Mesothelial cell of epicardium (in vitro differentiated cells): ENCODE measurements at places on chromosomes 7 and 10.

DNA sequence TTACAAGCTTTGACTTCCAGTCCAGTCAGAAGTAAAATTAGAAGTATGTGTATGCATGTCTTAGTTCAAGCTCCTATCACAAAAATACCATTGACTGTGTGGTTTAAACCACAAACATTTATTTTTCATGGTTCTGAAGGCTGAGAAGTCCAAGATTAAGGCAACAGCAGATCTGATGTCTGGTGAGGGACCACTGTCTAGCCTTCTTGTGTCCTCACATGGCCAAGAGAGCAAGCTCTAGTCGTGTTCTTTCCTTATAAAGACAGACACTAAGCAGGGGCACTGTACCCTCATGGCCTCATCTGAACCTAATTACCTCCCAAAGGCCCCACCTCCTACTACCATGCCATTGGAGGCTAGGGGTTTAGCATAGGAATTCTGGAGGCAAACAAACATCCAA, 41.3 kb upstream of the ARL4A start:
- DNase-seq: no peak

DNA sequence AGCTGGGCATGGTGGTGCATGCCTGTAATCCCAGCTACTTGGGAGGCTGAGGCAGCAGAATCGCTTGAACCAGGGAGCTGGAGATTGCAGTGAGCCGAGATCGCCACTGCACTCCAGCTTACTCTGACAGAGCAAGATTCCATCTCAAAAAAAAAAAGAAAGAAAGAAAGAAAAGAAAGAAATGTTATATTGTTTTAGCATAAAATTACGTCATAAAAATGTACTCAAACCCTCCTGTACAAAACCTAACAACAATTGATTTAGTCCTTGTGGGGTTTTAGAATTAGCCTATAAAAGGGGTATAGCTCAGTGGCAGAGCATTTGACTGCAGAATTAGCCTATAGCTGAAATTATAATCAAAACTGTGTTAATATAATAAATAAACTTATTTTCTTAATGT, 27.9 kb downstream of the PIK3AP1 start:
- no peak for DNase-seq

DNA sequence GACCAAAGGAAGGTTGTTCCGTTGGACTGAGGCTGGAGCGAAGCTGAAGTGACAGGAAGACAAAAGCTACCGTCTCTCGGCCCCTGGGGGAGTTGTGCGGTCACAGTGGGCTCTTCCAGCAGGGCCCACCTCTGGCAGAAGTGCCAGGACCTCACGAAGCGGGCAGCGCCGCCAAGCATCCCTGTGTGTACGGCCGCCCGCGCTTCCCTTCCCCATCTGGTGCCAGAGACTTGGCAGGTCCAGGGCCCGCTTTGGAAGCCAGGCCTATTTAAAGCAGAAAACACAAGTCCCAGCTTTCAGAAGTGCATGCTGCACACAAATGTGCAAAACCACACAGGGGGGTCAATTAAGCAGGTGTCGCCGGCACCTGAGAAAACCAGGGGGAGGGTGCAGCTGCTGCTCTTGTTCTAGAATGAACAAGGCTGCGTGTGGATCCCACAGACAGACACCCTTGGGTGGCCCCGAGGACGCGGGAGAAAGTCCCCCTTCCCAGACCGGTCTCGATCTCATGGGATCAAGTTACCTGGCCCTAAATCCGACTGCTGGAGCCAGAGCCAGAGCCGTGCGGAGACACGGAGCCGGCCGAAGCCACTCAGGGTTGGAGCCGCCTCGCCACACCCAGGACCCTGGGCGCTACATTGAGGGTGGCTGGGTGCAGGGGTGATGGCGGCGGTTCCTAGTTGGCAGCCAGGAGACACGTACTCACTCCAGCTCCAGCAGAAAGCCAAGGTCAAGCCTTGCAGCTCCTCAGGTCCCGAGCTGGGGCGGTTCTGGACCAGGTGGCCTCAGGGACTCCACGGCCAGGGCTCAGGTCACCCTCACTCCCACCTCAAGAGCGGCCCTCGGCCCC, 51.8 kb upstream of the PPP2R2D start:
- no peak for DNase-seq

- no peak for DNase-seq
Observed at GRCh38 chr7:92058040-92058439, 76.2 kb downstream of the CYP51A1 start.

- no peak for DNase-seq
Observed at GRCh38 chr10:28561531-28561930, 28.6 kb downstream of the WAC start.

DNA sequence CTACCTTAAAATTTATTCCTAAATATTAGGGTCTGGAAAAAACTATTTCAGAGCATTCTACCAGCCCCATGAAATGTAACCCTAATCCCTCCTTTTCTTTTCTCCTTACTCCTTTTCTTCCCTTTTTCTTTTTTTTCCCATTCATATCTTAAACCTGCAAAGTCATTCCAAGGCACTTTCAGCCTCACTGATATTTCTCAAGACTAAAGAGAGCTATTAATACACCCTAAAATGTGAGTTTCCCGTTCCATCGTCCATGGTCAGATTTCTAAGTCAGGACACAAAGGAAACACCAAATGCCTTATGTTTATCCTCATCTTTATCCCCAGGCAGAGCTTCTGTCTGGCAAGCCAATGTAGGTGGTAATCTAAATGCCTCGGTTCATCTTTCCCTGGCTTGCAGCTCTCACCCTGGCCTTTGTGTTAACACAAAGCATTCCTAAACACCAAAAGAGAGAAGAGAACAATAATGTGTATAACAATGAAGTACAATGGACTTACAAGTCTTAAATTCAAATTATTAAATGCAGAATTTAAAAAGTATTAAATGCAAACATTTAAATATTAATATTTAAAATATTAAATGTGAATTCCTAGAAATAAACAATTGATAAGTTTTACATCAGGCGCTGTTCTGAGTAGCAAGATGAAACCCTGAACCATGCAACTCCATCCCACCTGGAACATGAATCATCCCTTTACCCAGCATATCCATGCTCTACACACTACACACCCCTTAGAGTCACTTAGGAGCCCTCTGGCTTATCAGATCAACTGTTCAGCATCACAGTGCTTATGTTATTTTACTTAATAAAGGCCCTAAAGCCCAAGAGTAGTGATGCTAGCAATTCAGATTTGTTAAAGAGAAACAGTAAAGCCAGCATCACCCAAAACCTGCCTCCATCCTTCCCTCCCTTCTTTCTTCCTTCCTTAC, 26.8 kb downstream of the MICU1 start:
- no peak for DNase-seq

DNA sequence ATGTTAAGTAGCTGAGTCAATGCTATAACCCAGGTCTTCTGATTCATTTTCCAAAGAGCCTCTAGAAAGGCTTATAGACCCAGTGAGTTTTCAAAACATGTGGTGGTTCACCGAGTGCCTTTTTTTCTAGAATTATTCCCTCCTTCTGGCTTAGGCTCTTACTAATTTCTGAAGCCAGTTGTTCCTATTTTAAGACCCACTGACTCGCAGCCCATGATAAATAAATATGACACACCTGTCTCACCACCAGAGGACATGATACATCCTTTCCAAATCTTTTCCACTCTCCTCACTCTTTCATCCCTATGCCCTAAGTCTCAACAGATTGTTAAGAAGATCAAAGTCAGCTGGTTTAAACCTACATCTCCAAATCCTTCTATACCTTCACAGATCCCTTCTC, 126.0 kb upstream of the WNT16 start:
- no peak for DNase-seq

GRCh38 chr10:5645375-5645774, 21.0 kb downstream of the ASB13 start:
- DNase-seq: no peak

GRCh38 chr10:31745612-31746376, 182.8 kb downstream of the ARHGAP12 start:
- DNase-seq: no peak

DNA sequence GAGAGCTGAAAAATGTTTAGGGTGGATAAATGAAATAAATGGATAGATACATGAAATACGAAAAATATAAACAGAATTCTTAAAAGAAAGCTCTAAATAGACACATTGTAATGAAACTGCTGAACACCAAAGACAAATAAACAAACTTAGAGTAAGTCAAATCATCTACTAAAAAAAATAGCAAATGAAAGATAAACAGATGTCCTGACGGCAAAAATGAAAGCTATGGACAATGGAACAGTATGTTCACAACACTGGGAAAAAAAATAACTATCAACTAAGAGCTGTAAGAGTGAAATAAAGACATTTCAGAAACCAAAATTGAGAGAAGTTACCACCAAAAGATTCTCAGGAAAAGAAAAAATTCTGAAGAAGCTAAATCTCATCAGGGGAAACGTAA, 106.1 kb downstream of the SGMS1 start:
- no peak for DNase-seq

- DNase-seq: no peak
Observed at GRCh38 chr7:127383123-127383835, 9.2 kb downstream of the ZNF800 start.

GRCh38 chr10:76451911-76452310, 1020.5 kb downstream of the LRMDA start:
- no peak for DNase-seq
